ENCODE measurements at places on chromosomes 1 and 21.

- DNase-seq: no peak
These were observed 48.0 kb upstream of the RXRG start for GRCh38 chr1:165492845-165493373.

GRCh38 chr21:16070207-16070651 is 340.4 kb downstream of the USP25 start:
- no peak for DNase-seq

DNA sequence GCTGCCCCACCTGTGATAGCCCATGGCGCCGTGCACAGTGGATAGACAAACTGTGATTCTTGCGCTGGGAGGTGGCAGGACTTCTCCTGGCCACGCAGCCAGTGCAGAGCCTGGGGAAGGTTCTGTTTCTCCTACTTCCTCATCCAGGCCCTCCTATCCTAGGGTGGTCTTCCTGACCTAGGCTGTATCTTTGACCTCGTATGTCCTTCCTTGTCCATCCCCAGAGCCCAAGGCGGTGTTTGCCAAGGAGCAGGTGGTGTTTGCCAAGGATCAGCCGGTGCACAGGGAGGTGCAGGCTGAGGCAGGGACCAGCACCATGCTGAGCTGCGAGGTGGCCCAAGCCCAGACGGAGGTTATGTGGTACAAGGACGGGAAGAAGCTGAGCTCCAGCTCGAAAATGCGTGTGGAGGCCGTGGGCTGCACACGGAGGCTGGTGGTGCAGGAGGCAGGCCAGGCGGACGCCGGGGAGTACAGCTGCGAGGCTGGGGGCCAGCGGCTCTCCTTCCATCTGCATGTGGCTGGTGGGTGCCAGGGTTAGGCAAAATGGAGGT is 63.9 kb downstream of the OBSCN start:
- DNase-seq: no peak

DNA sequence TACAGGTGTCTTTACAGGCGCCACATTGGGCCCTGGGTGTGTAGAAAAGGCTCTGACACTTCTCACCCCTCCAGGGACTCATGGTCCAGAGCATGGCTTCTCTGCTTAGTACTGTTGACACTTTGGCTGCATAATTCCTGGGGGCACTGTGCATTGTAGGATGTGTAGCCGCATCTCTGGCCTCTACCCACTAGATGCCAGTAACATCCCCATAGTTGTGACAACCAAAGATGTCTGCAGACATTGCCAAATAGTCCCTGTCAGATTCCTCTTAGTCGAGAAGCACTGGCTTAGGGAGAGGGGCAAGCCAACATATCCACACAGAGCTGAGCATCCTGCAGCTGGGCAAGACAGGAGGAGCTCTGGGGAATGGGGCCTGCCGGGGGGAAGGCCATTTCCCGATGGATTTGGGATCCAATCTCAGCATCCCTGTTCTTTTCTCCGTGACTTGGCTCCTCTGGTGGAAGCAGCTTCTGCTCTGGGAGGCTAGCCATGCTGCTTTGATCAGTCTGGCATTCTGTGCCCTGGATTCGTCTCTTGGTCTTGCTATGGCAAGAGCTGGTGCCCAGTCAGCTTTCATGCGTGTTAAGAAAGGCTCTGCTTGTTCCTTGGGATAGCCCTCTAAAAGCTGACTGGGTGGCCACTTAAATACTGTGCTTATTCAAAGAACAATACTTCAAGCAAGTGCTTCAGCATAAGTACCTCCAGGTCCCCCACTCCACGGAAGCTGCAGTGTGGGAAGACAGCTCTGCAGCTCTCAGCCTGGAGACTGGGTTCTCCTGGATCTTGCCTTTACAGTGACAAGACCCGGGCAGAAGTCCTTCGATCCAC is 38.3 kb upstream of the SCMH1 start:
- DNase-seq: no peak

GRCh38 chr1:78892260-78892840 is 114.2 kb downstream of the ADGRL4 start:
- DNase-seq: no peak

DNA sequence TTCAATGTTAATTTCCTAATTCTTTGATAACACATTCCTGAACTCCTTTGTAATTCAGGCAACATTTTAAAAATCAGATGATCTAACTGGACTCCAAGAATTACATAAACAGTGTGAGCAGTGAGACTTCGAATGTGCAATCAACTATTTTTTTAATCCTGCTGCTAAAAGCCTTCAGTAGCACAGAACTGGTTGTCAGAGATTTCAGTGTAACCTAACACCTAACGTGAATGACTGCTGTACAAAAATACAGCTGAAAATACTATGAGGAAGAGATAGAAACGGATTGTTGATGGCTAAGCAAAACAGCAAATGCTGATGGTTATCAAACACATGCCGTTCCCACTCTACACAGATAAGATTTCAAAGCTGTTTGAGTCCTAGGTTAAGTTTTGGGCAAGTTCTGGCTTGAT is 46.1 kb downstream of the APP start:
- no peak for DNase-seq

DNA sequence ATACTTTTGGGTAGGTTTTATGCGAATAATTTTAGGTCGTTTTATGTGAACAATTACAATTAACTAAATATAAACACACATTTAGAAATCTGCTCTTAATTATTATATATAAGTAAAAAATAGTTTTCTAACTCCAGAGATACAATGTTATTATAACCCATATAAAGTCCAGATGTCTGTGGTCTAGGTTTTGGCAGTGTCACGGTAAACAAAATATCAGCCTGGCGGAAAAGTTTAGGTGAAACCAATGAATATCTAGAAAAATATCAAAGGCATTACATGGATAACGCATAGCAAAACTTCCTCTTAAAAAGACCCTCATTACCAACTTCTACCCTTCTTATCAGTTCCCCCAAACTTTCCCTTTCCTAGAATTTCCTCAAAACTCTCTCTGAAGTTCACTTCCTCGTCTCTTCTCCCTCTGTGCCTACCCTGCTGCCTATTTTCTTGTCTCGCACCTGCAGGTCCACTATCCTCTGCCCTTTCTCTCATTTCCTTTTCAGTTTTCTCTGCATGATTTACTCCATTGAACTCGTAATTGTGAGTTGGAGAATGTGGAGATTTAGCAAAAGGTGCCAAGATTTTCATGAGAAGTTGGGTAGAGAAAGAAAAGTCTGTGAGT is 21.8 kb downstream of the VTCN1 start:
- DNase-seq: no peak

DNA sequence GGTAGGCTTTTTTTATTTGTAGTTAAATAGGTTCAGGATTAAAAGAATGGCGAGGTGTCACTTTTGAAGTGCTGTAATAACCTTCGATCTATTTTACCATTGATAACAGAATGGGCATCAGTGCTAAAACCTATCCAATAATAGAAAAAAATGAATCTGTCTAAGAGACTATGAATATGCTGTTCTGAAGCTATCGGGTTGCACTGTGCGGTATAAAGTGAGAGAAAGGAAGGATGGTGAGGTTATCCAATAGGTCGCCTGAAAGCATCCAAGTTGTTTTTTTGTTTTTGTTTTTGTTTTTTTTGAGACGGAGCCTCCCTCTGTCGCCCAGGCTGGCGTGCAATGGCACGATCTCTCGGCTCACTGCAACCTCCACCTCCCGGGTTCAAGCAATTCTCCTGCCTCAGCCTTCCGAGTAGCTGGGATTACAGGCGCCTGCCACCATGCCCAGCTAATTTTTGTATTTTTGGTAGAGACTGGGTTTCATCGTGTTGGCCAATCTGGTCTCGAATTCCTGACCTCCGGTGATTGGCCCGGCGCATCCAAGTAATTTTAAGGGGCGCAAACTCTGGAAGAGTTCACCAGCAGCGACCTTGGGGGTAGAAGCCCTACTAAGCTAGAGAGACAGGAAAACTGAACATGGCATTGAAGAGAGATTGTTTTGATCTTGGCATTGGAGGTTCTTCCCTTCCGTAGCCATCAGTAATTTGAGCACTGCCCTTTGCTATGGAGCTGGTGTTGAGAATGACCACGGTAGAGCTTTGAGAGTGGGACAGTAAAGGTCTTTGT is 8.7 kb upstream of the MDM4 start:
- peak; percentile 47 for DNase-seq

DNA sequence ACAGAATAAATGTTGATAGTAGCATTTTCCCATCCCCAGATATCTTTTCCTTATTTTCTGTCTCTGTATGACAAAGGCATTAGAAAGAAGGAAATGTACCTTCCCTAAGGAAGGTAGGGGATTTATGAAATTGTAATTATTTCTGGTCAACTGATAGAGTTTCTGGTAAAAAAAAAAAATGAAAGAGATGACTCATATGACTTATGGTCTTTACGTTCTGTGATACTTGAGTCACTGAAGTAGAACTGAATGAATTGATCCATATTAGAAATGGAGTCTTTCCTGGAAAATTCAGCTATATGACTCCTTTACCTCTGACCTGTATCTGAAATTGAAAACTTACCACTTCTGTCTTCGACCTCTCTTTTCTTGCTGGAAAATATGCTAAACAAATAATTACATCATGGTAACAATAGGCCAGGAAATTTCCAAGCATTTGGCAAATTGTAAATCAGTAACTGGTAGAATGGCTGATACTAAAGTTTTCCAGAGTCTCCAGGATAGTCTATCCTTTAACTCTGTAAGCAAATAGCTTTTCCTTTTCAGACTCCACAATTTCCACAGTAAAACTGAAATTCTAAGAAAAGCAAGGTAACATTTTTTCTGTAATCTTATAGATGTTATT is 364.3 kb upstream of the PTBP2 start:
- DNase-seq: no peak

GRCh38 chr1:29393451-29393826 is 157.1 kb downstream of the PTPRU start:
- no peak for DNase-seq
